ENCODE measurements at places on chromosomes 16 and 17.

GRCh38 chr17:62064029-62064790 lies 868 bp downstream of the MED13 start:
- no peak for DNase-seq

- no peak for DNase-seq
Measured at GRCh38 chr17:48477221-48477620, 47.2 kb upstream of the SKAP1 start.

GRCh38 chr17:21025451-21025850 lies 17.4 kb downstream of the USP22 start:
- no peak for DNase-seq

DNA sequence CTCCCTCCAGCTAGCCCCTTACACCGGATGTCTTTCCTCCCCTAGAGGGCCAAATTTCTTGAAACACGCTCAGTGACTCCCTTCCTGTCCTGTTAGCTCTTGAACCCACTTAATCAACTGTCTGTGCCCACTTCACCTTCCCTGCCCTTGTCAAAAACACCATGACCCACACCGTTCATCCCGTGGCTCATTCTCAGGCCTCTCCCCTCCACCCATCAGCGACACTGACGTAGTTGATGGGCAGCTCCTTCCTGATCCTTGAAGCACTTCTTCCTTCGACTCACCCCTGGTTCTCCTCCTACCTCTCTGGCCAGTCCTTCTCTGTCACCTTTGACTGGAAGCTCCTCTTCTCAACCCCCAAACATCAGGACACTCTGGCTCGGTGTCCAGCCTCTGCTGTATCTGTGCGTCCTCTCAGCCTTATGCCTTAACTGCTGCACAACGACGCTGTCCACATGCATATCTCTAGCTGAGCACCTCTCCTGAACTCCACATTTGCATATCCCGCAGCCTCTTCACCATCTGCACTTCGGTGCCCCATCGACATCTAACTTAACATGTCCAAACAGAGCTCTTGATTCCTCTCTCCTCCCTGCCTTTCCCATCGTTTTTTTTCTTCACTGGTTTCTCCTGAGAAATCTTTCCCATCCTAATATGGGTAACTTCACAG lies 39.3 kb upstream of the CCDC182 start:
- no peak for DNase-seq

- DNase-seq = no peak
Measured at GRCh38 chr17:78802459-78802858, 20.4 kb upstream of the CYTH1 start.

DNA sequence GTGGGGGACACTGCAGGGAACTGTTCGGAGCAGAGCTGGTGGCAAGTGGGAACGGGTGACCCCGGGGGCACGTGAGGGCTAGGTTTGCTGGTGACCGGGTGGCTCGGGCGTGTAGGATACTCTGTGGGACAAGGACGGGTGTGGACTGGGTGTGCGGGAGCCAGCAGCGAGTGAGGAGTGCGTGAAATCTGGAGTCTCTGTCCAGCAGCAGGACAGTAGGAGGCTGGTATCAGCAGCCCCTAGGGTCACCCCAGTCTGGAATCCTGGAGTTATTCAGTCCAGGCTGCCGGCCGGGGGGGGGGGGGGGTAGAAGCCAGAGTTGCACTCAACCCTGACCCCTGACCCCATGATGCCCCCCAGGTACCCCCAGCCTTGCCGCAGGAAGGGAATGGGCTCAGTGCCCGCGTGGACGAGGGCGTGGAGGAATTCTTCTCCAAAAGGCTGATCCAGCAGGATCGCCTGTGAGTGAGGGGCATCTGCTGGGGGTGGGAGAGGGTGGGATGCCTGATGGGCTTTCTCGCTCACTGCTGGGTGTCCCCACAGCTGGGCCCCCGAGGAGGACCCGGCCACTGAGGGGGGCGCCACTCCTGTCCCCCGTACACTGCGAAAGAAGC lies 6.2 kb downstream of the ACD start:
- DNase-seq = no peak

DNA sequence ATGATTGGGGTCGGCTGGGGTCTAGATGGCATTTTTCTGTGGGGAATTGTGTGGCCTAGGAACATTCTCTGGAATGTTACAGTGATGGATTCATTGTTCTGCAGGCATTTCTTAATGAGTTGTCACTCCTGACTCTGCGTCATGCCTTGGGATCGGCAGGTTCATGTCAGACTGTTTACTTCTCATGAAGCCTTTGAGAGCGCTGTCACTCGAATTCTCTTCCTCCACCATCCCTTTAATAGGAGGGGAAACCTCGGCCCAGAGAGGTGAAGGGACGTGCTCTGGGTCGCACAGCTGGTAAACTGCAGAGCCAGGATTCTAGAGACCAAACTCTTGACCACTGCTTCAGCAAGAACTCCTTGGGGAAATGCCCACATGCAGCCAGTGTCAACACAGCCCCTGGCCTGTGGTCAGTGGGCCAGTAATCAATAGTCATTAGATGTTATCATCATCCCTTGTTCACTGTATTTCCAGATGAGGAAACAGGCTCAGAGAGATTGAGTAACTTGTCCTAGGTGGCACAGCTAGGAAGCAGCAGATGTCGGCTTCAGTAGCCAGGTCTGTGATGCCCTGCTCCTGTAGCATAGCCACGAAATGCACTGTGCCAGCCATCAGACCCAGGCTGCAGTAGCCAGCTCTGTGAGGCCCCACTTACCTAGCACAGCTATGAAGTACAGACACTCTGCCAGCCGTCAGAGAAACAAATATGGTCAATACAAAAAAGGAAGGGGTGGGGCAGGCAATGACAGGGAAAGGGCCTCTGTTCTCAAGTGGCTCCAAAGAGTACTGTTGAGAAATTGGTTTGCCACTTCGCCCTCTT lies 259.0 kb downstream of the CPPED1 start:
- DNase-seq = no peak

DNA sequence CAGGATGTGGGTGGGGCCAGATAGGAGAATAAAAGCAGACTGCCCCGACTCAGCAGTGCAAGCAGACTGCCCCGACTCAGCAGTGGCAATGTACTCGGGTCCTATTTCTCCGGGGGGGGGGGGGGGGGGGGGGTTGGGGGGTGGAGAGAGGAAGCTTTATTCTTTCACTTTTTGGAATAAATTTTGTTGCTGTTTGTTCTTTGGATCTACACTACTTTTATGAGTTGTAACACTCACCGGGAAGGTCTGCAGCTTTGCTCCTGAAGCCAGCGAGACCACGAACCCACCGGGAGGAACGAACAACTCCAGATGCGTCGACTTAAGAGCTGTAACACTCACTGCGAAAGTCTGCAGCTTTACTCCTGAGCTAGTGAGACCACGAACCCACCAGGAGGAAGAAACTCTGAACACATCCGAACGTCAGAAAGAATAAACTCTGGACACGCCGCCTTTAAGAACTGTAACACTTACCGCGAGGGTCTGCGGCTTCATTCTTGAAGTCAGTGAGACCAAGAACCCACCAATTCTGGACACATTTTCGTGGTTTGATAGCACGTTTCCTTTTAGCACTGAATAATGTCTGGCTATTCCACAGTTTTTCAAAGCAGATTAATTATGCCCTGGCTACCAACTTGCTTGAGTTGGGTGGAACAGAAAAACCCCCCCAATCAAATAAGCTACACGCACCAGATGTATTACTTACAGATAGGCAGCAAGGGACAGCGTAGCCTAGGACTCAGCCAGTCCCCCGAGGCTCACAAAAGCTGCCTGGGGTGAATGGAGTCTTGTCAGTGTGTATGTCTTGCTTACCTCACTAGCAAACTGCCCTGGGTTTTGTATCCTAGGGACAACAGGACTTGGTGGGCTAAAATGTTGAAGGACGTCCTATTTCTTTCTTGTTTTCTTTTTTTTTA lies 11.9 kb downstream of the FZD2 start:
- DNase-seq = no peak

GRCh38 chr17:76673729-76674128 lies 30.2 kb upstream of the ST6GALNAC1 start:
- DNase-seq = peak; percentile 19

- no peak for DNase-seq
Measured at GRCh38 chr17:34306466-34306865, 12.8 kb upstream of the CCL8 start.

GRCh38 chr16:62408760-62409159 lies 372.5 kb upstream of the CDH8 start:
- no peak for DNase-seq

GRCh38 chr17:3989041-3989886 lies 25.0 kb upstream of the ATP2A3 start:
- DNase-seq = no peak
